NCI-H2081 treated with DMSO at 0.1 percent for 48 hours (cell line): ENCODE measurements at places on chromosomes 2 and 18.

- DNase-seq: no peak
These were observed 676.0 kb downstream of the NRXN1 start for GRCh38 chr2:50355891-50356290.

DNA sequence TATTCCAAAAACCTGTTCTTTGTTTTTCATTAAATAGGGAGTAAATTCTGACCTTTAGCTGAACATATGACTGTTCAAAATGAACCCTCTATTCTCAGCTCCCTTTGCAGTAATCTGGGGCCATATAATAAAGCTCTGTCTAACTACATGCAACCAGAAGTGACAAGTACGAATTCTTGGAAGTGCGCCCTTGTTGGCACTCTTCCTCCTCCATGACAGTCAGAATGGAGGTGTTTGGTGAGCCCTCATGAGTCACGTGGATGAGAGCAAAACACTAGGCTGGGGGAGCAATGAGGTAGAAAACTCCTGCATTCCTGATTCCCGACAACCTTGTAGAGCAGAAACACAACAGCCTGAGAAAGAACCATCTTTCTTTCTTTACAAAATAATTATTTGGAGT lies 552.9 kb downstream of the FBXO15 start:
- DNase-seq: no peak

DNA sequence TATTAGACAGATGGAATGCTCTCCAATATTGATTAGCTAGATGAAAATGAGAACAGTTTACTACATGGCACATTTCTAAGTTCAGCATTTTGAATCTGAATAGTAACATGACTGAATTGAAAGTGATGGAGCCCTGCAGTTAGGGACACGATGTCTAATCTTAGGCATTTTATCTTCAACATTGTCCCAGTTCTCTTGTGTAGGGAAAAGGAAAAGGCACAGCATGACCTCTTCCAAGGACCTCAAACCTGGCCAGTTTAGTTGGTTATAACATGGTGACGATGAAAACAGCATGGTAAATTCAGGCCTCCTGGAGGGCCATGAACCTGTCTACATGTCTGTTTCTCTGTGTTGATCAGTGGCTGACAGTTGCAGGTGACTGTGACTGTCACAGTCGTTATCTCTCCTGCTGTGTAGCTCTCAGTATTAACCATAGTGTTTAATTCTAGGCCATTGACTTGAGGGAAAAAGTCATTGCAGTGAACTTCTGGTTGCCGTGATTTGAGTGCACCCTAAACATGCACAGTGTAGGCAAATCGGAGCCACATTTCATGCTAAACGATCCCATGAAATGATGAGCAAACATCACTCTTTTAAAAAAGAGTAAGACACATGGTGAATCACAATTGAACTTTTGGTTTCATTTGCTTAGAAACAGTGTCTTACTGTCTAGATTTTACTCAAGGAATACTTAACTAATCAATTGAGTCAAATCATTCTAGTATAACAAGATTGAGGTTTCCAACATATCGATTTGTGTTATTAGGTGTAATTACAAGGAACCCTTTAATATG lies 129.7 kb downstream of the PHLPP1 start:
- no peak for DNase-seq

DNA sequence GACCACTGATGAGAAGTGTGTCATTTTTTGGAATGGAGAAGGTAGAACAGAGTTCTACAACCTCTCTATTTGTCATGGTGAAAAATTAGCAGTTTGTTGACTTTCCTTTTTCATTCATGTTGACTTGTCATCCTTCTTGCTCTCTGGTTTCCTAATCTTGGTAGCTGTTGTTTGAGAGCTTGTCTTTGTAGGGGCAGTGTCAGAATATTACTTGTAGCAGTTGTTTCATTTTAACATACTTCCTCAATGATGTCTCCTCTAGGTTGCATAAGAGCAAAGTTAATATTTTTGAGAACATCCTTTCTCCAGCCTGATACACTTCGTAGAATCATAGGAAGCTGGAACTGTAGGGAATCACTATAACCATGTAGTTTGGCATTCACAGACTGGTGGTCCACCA lies 368.2 kb upstream of the FANCL start:
- peak; percentile 23 for DNase-seq

DNA sequence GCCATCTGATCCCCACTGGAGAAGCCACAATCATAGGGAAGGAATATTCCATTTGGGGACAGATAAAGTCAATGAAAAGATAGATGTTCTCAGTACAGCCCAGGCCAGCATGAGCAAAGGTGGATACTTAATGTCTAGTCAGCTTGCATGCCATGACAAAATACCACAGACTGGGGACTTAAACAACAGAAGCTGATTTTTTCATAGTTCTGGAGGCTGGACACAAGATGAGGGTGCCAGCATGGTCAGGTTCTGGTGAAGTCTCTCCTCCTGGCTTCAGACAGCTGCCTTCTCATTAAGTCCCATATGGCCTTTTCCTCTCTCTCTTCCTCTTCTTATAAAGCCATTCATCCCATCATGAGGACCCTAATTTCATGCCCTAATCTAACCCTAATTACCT lies 116.1 kb upstream of the CYP1B1 start:
- DNase-seq: no peak

DNA sequence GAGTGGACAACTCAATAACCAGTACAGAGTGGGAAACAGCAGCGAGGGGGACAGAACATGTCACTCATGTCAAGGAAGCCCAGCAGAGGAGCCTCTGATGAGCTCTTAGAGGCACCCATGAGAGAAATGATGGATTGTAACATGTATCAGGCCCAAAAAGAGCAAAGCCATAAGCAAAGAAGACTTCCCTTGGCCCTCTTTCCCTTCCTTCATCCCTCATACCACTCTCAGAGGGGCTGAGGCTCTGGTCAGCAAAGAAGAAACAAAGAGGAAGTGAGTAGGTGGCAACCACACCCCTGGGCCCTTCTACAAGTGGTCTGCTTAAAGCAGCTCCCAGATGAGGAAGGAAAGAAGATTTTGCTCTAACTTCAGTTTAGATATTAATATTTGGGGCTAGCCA lies 112.8 kb downstream of the CDC42EP3 start:
- DNase-seq: no peak

DNA sequence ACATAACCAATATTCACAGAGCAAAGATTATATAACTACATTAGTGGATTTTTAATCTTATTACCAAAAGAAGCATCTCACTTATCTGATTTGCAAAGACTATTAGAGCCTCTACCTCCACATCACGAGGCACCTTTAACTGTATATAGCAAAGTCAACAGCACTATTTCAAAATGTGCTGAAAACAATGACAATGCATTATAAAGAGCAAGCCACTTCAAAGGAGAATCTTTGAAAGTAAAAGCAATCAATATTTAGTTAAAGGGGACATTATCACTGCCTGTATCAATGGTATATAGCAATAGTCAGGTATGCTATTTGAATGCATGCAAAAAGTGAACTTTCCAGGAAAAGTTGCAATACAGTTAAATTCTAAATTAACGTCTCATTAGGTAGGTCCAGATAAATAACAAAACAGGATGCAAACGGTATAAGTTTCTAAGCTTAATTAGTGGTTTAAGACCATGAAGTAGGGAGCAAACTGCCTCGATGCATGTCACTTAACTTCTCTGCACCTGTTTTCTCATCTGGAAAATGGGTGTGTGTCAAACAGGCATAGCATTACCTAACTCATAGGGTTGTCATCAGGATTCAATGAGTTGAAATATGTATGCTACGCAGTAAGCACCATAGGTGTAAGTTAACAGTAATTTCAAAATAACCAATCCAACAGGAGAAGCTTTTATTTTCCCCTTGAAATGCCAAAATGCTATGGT lies 31.6 kb downstream of the ATL2 start:
- no peak for DNase-seq

GRCh38 chr18:74013955-74014354 lies 133.7 kb downstream of the FBXO15 start:
- DNase-seq: no peak

- no peak for DNase-seq
These were observed 669 bp upstream of the PIKFYVE start for GRCh38 chr2:208265371-208265800.

- no peak for DNase-seq
These were observed 172.5 kb downstream of the PDE11A start for GRCh38 chr2:177900082-177900481.

- no peak for DNase-seq
These were observed 632.0 kb upstream of the PIK3C3 start for GRCh38 chr18:41323044-41323443.

GRCh38 chr2:60356346-60356745 lies 197.1 kb downstream of the BCL11A start:
- DNase-seq: no peak

DNA sequence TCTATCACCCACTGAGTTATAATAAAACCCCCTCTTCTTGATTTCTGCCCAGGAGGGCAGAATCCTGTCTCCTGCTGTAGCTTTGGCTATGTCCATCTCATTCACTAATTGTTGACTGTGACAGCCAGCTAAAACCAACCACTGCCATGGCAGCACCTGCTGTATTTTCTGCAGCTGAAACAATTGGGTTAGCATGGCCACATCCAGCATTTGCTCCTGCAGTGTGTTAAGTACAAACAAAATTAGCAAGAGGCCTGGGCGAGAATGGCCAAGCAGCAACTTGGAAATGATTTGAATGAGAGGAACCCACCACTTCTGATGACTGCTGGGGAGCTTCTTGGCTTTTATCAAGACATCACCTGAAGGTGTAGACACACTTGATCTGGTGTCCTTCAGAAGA lies 89.4 kb upstream of the LRRTM1 start:
- DNase-seq: no peak

DNA sequence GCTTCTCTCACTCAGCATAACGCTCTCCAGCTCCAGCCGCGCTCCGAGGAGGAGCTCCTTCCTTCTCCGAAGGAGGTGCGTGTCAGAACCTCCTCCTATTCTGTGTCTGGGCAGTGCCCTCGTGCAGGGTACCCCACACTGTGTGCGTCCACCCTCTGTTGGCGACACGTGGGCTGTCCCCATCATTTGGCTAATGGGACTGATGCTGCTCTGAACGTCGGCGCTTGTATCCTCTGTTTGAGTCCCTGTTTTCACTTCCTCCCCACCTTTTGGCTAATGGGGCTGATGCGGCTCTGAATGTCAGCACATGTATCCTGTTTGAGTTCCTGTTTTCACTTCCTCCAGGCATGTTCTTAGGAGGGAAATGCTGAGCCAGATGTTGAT lies 22.2 kb downstream of the KCNG2 start:
- DNase-seq: no peak

DNA sequence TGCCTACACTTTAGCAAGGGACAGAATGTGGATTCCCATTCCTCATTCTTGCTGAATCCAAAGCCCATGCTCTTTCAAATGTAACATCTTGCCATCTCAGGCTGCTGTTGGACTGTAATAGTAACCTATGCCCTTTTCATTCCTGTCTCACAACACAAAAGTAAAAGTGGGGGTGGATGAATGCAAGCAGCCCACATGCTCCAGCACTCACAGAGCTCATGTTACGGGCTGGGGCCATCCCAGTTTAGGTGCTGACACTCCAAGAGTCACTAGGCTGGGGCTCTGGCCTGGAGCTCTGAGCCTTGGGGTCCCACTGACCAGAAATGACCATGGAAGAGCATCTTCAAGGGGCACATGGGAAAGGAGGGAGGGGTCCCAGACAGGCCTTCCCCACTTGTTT lies 47.6 kb downstream of the CCBE1 start:
- no peak for DNase-seq

DNA sequence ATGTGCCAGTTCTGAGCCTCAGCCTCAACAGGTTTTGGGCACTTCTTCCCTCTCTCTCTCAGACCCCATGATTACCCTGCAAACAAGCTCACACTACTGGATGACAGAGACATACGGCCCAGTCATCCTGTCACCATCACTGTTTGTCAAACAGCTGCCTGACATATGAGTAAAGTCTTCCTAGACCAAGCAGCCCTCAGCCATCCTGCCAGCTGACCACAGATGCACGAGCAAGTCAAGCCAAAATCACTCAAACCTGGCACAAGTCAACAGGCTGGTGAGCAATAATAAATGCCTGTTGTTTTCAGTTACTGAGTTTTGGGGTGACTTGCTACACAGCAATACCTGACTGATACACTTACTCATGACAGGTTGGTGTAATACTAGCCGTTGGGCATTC lies 75.5 kb upstream of the KLF7 start:
- DNase-seq: no peak

- DNase-seq: no peak
These were observed 339.8 kb downstream of the CDH19 start for GRCh38 chr18:66264130-66264529.

GRCh38 chr2:227057060-227057459 lies 106.9 kb downstream of the COL4A4 start:
- no peak for DNase-seq

DNA sequence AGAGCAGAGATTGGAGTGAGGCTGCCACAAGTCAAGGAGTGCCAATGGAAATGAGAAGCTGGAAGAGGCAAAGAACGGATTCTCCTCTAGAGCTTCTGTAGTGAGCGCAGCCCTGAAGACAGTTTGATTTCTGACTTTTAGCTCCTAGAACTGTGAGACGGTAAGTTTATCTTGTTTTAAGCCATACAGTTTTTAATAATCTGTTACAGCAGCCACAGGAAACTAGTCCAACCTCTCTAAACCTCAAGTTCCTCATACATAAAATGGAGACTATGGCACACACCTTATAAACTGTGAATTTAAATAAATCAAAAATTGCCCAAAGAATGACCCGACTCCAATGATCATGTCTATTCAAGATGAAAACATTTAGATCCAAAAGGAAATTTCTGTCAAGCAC lies 596.5 kb downstream of the BCL11A start:
- no peak for DNase-seq

GRCh38 chr2:157302492-157303099 lies 23.0 kb downstream of the ERMN start:
- no peak for DNase-seq

DNA sequence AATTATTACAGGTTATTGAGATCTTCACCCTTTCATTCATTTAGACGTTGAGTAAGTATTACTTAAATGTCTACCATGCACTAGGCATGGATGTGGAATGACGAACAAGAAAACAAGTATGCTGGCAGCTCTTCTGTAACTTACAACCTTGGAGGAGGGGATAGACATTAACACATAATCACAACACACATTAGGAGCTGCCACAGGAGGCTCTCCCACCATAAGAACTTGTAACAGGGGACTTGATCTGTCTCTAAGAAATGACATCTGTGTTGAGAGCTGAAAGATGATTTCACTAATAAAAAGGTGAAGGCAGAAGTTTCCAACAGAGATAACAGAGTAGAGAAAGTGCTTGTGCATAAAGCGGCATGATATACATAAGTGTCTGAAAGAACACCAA lies 384.7 kb upstream of the ZEB2 start:
- no peak for DNase-seq
